Stimulated activated CD8-positive, alpha-beta memory T cell treated with anti-CD3 and anti-CD28 coated beads, Interleukin-2, amount 100 ng/mL, for 1 hour (primary cell): ENCODE measurements at places on chromosomes 7 and 10.

GRCh38 chr7:112433289-112433688 lies 17.0 kb upstream of the IFRD1 start:
- DNase-seq = no peak

- DNase-seq = no peak
These were observed 23.7 kb downstream of the ATAD1 start for GRCh38 chr10:87794285-87794684.

- no peak for DNase-seq
These were observed 288.1 kb upstream of the PRKCQ start for GRCh38 chr10:6868036-6868725.

DNA sequence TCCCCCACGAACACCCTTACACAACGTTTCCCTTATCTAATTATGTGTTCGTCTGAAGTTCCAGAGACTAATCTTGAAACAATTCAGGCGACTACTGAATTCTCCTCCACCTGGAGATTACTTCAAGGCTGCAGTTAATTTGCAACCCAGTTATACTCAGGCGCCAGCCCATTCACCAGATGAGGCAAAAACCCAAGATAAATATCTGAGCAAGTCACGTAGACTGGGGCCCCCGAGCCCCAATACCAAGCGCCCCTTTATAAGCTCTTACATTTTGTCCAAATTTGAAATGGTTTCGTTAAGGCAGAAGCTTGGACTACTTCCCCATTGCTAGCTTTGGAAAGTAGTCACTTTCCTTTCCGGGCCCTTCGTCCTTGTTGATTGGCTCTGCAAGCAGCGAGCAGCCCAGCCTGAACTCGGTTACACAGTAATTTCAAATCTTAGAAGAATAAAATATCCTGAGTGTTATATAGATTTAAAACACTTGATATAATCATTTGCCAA lies 1.2 kb downstream of the TPK1 start:
- DNase-seq = no peak

- DNase-seq = no peak
These were observed 704.4 kb upstream of the CELF2 start for GRCh38 chr10:10313149-10313835.

DNA sequence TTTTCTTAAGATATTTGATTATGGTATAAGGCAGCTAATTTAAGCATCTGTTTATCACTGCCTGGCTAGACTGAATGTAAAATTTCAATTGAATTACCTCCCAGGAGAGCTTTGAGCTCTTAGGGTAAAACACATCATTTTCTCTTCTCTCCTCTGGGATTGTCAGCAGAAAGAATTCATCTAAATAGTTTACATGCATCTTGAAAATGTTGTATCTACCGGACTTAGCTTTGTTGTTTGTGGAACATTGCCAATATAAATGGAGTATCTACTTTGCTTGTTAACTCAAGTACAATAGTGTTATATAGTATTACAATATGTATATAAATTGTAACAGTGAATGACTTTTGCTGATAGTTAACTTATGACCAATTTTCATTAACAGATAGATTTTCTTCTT lies 73.3 kb downstream of the TAF3 start:
- DNase-seq = no peak

- DNase-seq = no peak
These were observed 53.4 kb downstream of the DENND2A start for GRCh38 chr7:140587243-140587642.

DNA sequence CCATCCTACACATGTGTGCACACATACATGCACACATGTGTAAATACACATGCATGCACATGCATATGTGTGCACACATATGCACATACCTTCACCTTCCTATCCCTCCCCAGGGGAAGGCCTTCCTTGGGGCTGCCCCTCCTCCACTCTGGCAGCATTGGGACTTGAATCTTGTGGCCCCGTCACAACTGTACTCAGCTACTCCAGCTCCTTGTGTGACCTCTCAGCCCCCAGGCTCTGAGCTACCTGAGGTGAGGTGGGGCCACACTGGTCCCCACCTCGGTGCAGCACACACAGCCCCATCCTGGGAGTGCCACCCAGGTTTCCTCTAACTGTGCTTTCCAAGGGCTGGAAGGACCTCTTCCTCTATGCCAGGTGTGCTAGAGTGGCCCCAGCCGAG lies 116.0 kb downstream of the LHPP start:
- DNase-seq = no peak

- DNase-seq = no peak
These were observed 31.7 kb downstream of the NPS start for GRCh38 chr10:127580822-127581221.

DNA sequence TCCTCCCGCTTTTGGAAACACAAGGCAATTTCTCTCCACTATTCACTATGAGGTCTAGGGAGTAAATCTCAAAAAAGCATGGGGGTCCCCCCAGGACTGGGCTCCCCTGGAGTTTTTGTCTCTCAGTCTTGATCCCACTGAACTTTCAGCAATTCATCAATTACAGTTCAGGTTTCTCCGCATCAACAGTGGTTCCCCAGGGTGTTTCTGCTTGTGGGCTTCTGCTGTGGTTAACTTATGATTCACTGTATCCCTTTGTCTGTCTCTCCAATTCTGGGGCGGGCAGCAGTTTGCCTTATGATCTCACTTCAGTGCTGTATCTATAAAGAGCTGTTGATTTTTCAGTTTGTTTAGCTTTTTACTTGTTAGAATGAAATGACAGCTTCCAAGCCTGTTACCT lies 142.6 kb upstream of the CDC14C start:
- no peak for DNase-seq
